AG10803 (cell line): ENCODE measurements at places on chromosomes 12 and 14.

GRCh38 chr12:53561590-53561953 is 54.3 kb upstream of the NPFF start:
- DNase-seq = peak; percentile 91

DNA sequence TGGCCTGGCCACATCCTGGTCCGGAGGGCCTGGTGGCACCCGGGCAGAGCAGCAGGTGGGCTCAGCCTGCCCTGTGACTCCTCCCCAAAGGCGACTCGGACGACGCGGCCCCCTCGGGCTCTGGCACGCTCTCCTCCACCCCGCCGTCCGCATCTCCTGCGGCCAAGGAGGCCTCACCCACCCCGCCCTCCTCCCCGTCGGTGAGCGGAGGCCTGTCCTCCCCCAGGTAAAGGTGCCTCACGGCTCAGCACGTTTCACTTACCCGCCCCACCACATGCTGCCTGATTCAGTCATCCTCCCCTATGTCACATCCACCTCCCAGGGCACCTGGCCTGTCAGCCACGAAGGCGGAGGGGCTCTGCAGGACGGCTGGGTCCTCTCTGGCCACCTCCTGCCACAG is 6.8 kb upstream of the TEX22 start:
- no peak for DNase-seq

DNA sequence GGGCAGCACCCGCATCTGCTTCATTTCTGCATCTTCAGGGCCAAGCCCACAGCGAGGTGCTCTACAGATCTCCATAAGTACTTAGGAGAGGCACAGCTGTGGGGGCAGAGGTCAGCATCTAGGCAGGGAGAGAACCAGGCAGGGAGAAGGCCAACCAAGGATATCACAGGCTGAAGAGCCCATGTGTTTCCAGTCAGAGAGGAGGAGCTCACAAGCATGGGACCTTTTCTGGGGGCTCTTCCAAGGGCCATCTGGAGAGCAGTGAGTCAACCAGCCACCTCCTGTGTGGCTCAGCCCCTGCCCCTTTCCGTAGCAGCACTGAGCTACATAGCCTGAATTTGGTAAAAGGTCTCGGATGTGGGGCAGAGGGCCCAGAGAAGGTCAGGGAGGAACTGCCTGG is 78.5 kb downstream of the ARL6IP4 start:
- DNase-seq = peak; percentile 58

- no peak for DNase-seq
Measured at GRCh38 chr14:102192840-102193502, 53.3 kb downstream of the WDR20 start.

GRCh38 chr12:26341491-26341890 is 146.1 kb downstream of the SSPN start:
- DNase-seq = no peak

DNA sequence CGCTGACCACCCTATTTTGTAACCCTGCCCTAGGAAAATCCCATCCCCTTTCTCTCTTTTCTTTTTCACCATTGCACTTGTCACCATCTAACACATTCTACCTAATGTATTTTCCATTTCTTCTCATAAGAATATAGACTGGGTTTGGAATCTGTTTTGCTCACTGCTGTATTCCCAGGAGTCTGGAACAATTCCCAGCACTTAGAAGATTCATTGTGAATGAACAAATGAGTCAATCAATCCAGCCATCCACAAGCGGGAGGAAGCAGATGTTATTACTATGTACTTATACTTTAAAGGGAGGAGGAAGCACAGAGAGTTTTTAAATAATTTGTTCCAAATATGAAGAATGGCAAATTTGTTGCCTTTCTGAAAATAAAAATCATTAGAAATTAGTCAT is 142.1 kb downstream of the KIF21A start:
- peak; percentile 33 for DNase-seq

DNA sequence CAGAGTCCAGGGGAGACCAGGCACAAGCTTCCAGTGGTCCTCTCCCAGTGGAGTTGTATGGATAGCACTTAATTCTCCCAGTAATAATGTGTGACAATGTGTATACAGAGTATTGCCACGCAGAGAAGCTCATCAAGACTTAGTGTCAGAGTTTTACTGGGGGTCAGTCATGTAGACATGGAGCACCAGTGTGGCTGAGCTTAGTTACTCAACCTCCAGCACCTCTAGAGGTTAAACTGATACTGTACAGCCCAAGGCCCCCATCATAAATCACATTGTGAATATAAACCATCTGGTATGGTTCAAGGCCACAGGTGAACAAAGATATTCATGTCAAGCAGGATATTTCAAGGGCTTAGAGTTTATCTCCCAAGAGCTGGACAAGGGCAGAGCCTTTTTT is 378.1 kb upstream of the TMPO start:
- DNase-seq = no peak

DNA sequence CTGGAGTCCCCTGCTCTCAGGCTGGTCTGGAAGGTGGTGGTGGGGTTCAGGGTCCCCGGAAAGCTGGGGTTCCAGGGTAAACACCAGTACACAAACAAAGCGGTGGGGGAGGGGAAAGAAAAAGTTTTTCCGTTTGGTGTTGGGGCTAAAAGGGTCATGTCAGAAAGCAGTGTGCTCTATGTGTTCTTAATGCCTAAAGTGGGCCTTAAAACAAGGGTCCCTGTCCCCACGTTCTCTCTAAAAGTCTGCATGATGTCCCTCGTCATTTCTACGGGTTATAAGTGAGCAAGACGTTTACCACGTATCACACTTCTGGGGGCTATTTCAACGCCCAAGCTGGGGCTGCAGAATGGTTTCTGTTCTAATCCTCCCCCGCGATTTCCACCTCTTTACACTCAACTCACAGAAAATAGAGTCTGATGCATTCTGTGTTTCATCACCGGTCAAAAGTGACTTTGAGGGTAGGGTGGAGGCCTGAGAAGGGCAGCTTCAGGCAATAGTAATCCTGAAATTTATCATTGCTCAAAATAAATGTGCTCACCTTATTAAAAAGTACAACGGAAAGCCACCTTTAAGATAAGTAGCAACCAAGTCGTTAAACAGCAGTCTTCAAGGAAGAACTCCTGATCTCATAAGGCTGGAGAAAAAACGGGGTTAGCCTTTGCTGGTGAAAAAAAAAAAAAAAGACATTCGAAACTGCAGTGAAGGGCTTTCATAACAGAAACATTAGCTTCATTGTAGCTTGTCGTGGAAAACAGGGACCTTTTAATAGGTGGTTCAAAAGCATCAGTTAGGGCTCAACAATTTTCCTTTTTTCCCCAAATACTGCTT is 63.9 kb upstream of the PTGR2 start:
- no peak for DNase-seq

- DNase-seq = no peak
Measured at GRCh38 chr14:43479596-43480195, 1027.4 kb downstream of the FSCB start.
